Stimulated activated CD4-positive, alpha-beta T cell treated with anti-CD3 and anti-CD28 coated beads, TNF-alpha, amount 100 ng/mL, for 1 hour (primary cell): ENCODE measurements at places on chromosomes 6 and 20.

- no peak for DNase-seq
Measured at GRCh38 chr6:6916598-6916997, 191.2 kb upstream of the RREB1 start.

DNA sequence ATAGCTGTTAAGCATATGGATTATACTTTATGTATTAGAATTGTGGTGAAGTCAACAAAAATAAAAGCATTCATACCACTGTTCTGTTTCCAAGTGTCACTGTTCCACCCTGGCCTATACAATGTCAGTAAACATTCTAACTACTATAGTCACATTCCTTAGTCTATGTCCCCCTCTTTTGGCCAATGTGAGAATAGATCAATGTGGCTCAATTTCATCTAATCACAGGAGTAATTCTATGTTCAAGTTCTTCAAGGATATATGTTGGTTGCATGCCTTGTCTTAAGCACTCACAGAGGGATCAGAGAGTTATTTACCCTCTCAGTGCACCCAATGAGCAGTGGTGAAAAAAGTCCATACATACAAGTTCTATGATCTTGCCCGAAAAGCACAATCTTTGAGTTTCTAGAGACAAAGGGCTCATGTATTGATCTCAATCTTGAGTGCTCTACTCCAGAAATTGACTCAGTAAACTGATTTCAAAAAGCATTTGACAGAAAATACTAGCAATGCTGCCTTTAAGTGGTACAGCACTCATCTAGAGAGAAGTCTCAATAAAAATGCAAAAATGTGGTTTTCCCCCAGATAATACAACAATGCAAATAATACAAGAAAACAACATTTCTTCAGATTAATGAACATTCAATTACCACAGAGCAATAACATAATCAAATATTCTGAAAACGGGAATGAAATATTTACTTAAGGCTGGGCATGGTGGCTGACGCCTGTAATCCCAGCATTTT lies 16.5 kb downstream of the SMLR1 start:
- no peak for DNase-seq

DNA sequence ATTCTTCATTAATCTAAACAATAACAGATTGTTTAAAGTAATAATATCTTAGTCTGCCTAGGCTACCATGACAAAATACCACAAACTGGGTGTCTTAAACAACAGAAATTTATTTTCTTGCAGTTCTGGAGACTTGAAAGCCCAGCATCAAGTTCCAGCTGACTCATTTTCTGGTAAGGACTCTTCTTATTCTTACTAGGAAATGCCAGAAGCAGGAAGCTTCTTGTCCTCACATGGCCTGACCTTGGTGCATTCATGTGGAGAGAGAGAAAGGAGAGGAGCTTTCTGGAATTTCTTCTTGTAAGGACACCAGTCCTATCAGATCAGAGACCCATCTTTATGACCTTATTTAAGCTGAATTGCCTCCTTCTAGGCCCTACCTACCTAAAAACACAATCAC lies 110.5 kb downstream of the ANKRD60 start:
- no peak for DNase-seq

DNA sequence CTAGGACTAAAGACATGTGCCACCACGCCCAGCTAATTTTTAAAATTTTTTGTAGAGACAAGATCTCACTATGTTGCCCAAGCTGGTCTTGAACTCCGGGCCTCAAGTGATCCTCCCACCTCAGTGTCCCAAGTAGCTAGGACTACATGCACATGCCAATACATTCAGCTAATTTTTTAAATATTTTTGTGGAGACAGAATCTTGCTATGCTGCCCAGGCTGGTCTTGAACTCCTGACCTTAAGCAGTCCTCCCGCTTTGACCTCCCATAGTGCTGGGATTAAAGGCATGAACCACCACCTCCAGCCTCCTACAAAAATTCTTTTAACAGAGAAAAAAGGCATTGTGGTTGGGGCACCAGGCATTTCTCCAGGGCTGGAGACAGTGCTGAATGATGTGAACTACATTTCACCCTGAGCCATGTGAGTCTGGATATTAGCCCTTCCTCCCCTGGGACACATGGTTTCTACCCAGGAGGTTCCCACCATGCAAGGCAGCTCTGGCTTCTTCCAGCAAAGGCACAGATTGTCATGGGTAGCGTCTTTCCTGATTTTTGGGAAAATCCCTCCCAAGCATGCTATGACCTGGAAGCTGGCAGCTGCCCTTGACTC lies 36.3 kb upstream of the CMTR1 start:
- DNase-seq: no peak

DNA sequence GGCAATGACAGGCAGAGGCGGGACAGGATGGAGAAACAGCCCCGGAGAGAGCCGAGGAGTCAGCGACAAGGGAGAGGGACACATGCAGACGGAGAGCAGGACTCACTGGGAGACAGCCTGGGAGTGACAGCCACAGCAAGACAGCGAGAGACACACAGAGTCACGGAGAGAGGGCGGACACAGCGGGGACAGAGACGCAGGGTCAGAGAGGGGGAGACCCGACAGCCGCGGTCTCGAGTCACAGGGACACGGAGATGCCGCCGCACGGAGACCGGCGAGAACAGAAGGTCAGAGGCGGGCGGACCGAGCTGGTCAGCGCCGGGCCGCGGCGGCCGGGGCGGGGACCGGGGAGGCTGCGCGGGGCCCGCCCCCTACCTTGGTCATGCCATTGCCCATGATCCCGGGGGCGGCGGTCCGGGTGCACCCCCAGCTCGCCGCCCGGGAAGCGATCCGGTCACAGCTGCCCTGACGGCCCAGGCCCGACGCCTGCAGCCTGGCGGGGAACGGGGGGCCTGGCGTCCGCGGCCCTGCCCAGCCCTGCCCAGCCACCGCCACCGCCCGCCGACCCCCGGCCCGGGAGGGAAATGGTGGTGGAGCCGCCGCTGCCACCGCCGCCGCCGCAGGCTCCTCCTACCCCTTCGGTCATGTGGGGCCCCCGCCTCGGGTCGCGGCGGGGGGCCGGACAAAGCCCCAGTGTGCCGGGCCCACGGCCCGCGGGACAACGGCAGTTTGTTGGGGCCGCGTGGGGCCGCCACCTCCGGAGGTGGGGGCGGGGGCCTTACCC lies at the start of the genes DUSP15 and TTLL9:
Gene DUSP15, minus strand, starts transcription at position 586 of the 784 bp plus-strand sequence. Its CDS starts 190 bp downstream, at position 396.
Gene TTLL9, plus strand, starts transcription at position 693 of the 784 bp plus-strand sequence. CDS start 493 bp downstream, outside the sequence.
- DNase-seq: no peak

DNA sequence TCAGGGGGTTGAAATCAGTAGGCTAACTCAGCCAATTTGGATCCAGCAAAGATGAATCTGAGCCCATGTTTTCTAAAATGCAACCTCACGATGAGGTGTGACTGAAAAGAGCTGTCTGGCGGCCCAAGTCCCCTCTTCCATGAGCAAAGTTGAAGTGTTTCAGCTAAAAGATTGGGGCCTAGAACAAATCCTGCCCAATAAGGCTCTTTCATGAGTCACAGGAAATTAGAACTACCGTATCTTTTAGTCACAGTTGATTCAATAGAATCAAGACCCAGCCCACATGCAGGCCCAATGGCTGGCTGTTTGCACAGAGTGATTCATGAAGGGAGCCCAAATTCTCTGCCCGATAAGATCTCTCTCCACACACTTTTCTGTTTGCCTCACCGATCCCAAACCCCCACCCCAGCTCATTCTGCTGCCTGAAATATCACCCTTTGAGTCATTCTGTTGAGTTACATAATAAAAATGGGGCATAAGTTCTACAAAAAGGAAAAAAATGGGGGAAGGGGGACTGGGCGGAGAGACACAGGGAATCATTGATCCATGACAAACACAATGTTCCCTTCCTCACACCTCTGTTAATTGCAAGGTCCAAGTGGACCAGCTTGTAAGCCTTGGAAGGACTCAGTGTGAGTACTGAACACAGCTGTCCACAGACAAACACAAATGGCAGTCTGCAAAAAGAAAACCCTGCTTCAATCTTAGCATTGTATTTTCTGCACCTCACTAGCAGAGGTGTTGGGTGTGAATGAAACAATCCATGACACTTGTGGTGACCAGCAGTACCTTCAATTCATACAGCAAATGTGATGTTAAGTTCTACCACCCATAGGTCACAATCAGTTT lies 13.8 kb downstream of the FOXQ1 start:
- DNase-seq: no peak

GRCh38 chr6:53628354-53629119 lies 37.0 kb downstream of the KLHL31 start:
- no peak for DNase-seq

- no peak for DNase-seq
Measured at GRCh38 chr20:62141397-62142251, 1.6 kb downstream of the PSMA7 start.

- DNase-seq: no peak
Measured at GRCh38 chr6:162726947-162727321, 632 bp downstream of the PRKN start.

GRCh38 chr6:25218346-25218745 lies 60.8 kb upstream of the CARMIL1 start:
- DNase-seq: no peak

GRCh38 chr6:167826896-167827582 lies at the start of gene AFDN:
TSS of gene AFDN (plus strand) at chr6:167826911. CDS start at chr6:167827133, 222 bp downstream.
- peak; percentile 2 for DNase-seq

DNA sequence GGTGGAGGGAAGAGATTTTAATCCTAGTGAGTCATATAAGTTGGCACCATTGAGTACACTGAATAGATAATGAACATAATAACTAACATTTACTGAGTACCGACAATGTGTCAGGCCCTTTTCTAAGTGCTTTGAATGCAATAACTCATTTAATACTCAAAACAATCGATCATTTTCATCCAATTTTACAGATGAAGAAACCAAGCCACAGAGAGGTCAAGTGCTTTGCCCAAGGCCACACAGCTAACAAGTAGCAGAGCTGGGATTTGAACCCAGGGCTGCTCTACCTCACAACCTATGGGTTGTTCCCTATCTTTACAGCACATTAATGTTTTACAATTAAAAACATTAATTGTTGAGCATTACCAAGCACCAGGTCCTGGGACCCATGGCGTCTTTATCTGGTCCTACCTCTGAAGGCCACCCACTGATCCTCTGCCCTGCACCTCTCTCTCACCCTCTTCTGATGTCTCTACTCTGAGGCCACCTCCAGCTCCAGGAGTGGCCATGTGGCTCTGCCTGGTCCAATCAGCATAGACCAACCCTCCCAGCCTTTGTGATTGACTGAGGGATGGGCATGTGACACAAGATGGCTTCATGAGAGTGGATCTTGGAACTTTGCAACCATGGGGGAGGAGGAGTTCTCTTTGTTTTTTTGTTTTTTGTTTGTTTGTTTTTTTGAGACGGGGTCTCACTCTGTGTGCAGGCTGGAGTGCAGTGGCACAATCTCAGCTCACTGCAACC lies 83.9 kb downstream of the KCNB1 start:
- no peak for DNase-seq

DNA sequence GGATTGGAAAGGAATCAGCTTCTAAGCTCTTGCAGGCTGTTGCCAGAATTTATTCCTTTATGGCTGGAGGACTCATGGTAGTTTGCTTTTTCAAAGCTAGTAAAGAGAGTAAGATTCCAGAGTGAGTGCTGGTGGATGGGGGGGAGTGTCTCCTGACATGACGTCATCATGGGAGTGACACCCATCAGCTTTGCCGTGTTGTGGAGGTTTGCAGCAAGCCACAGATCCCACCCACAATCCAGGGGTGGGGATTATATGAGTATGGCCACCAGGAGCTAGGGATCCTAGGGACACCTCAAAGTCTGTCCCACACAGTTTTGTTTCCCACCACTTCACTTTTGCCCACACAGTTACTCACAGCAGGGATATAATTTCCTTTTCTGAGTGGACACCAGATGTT lies 28.7 kb upstream of the PMEPA1 start:
- DNase-seq: no peak

DNA sequence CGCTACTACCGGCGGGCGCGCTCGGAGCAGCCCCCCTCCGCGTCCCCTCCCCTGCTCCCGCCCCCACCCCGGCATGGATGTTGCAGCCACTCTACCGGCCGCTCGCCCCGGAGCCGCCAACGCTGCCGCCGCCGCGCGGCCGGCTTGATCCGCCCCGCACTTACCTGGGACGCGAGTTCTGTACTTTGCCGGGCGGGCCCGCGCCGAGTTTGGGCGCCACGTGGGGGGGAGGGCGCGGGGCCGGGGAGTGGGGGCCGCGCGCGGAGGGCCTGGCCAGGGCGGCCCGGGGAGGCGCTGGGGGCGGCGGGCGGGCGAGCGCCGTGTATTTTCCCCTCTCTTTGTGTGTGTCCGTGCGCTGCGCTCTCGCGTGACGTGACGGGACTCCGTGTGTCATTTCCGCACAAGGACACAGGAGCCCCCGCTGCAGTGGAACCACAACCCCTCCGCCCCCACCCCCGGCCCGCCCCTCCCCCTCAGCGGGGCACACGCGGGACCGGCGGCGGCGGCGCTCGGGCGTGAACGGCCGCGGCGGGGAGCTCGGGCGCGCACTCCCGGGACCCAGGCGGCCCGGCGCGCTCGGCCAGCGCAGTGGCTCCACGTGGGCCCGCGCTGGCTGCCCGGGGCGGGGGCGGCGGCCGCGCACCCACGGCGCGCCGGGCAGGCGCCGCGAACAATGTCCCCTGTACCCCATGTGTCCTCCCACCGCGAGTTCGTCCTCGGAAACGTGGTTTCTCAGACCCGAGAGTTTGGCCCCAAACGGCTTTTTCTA lies at the start of gene BEND3:
Gene BEND3, minus strand, starts transcription at position 590 of the 769 bp plus-strand sequence. CDS start 16,230 bp downstream, outside the sequence.
- DNase-seq: no peak

DNA sequence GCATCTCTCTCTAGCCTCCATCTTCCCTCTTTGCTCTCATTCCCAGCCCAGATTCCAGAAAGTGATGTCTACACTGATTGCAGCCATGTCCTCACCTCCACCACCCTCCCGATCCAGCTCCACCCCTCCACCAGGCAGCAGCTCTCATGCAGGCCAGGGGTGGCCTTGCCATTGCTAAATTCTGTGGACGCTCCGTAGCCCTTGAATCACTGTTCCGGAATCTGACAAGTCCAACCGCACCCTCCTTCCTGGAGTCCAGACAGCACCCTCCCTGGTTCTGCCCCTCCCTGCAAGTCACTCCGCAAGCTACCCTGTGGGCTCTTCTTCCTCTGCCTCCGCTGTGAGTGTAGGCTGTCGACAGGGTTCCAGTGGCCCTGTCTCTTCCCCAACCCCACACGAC lies 26.2 kb downstream of the TNXB start:
- no peak for DNase-seq

DNA sequence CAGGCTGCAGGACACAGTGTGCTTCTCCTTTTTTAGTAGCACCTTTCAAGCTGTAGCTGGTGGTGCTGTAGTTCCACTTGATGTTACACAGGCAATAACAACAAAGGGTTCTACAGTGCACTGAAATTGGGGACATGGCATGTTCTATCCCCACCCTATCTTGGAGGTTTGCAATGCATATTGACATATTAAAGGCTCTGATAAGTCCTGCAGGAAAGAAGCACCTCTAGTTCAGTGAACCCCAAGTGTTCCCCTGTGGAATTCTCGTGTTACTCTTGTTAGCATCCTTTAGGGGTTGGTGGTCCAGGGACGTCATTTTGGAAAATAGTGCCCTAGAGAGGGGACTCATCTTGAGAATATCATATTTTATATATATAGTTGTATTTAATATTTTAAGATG lies 337.6 kb downstream of the DHX35 start:
- no peak for DNase-seq
